ENCODE measurements at places on chromosomes 3 and 15.

DNA sequence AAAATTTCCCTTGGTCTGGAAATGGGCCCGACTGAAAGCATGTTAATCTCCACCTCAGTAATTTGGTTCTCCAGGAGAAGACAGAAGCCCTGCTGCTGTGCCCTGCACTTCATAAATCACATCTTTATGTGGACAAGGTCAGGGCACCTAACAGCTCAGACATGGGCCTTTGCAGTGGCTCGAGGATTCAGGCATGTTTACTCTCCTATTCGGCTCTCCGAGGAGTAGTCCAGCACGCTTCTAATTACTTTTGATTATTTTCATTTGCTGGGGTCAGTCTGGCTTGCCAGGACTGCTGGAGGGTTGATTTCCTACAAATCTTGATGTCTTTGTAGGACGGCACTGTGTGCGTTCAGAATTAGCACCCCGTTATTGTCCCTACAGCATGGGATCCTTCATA lies 511.2 kb downstream of the MECOM start:
- no peak for DNase-seq

DNA sequence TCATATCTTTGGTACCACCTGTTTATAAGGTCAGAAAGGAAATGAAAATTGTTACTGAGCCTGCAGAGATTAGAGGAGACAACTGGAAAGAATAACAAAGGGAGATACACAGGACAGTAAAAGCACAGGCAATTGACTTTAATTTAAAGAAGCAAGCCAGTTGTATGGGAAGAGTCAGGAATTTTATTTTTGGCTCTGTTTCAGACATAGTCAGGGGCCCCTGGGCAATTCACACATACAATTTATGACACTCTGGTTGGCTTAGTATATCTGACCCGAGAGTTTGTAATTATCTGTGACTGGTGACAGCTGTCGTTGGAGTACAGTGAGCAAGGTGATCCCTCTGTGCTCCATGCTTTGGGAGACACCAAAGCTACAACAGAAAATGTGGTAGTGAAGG lies 591.9 kb upstream of the NECTIN3 start:
- peak; percentile 62 for DNase-seq

DNA sequence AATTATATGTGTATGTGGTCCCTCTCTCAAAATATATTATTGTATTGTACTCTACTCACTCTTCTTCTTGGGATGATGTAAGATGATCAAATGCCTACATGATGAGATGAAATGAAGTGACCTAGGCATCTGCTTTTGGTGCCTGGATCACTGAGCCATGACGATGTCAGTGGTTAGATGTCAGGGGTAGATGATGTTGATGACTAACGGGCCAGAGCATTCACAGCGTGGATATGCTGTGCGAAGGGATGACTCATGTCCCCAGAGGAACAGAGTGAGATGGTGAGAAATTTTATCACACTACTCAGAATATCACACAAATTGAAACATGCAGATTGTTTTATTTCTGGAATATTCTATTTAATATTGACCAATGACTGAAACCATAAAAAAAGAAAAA lies 233.9 kb upstream of the CADM2 start:
- peak; percentile 74 for DNase-seq

DNA sequence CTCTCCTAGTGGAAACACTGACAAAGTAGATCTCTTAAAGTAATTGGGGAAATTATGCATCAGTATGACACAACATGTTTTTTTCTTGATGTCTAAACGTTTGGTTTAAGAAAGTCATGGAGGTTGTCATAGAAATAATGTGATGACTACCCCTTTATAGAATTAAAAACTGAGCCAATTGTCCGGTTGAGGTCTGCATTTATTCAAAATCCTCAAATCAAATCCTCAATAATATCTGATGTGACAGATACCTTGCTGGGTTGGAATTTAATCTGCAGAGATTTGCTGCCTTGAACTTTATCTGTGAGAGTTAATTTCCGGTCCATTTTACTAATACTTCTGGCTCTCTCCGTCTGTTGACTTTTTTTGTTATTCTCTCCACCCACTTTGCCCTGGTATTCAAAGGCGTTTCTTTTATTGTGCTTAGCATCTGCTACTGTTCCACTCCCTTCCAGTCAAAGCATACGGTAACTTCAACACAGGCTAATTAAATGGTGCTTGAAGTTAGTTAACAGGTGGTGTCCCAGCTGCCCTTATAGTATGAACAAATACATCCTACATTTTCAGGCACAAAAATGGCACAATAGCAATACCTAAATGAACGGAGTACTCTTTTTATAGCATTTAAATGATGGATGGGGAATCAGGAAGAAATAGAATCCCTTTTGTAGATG lies 628.3 kb downstream of the ROBO1 start:
- no peak for DNase-seq

GRCh38 chr15:23793191-23793680 lies 106.1 kb upstream of the NDN start:
- DNase-seq = no peak

- no peak for DNase-seq
Measured at GRCh38 chr3:173825730-173826129, 428.2 kb downstream of the NLGN1 start.

DNA sequence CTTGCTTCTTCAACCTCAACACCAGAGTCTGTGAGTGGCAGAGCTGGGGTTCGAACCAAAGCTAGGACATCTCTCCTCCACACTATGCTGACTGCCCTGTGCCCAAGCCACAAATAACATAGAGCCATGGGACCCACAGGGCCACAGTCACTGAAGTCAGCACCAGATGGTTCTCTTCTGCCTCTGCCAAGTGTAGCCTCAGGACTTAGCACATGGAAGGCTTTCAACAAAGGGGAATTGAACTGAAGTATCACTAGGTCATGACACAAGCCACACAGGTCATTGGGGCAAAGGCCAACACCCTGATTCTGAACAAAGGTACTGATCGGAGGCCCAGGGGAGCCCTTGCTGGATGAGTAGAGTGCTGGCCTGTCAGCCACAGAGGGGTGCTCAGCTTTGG lies 83.6 kb downstream of the BDH1 start:
- no peak for DNase-seq

- no peak for DNase-seq
Measured at GRCh38 chr15:65254356-65254755, 32.3 kb downstream of the PARP16 start.
